ENCODE measurements at places on chromosomes 3 and 15.

DNA sequence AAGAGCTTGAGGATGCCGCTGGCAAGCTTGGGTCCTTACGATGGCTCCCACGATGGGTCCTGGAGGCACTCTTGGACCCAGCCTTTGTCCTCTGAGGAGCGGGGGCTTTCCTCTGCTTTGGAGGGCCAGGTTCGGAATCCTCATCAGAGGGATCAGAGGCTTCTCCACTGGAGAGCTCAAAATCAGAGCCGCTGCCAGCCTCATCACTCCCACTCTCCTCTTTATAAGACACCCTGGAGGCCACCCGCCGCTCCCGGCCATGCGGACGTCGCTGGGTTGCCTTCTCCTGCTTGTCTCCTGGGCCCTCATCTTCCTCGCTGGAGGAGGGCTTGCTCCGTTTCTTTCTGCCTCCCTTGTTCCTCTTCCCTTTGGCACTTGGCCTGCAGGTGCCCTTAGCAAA, 20.0 kb downstream of the XPC start:
- DNase-seq = no peak

- DNase-seq = no peak
Observed at GRCh38 chr3:142315083-142315482, 89.7 kb upstream of the GK5 start.

DNA sequence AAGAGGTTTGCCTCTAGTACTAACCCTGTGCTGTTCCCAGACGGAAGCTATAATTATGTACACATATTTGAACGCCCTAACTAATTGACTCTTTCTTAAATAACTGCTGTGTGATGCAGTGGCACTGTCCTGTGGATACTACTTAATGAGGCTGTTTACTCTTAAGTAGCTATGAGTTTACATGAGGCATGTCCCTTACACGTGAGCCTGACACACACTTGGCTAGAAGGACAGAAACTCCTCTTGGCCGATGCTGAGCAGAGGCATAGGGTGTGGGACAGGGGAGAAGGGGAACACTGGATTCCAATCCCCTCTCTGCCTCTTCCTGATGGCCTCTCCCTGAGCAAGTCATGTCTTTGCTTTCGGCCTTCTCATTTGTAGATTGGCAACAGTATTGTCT, 21.9 kb downstream of the EHD4 start:
- DNase-seq = no peak

DNA sequence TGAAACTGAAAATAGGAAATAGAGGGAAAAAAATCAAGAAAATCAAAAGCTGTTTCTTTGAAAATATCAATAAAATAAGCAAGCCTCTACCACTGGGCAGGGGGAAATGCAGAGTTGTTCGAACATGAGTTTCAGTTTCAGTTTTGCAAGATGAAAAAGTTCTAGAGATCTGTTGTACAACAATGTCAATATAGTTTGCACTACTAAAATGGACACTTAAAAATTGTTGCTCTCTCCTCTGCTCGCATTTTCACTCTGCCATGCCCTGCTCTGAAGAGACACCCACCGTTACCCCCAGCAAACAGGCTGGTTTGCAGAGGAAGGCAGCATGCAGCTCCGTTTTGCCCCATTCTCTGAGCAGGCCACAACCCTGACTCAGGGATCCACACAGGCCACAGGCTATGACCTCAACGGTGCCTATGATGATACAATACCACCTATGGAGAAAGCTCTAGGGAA, 64.5 kb downstream of the ZNF148 start:
- peak; percentile 60 for DNase-seq

- no peak for DNase-seq
Observed at GRCh38 chr3:79081335-79081734, 686.5 kb downstream of the ROBO1 start.

DNA sequence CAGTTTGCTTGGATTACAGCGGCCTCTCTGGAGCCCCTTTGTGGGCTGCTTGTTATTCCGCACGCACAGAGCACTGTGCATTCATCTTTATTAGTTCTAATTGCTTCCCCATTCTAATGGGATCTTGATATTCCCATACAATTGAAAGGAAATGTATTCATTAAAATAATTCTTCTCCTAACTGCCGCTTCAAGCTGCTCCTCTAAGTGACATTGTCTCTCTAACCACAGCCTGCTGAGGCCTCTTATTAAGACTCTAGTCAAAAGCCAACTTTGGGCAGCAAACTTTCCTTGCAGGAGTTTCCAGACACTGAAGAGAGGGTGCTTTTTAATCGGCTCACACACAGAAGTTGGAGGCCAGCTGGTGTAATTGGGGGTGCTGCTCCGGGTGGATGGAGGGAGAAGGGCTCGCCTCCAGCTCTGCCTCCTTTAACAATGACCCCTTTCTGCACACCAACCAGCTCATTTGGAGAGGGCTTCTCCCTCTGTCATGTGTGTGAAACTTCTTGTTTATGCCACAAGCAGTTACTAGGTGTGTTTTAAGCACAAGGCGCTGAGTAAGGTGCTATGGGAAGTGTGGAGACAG, 5.6 kb upstream of the MAGEF1 start:
- no peak for DNase-seq

- DNase-seq = no peak
Observed at GRCh38 chr3:186810336-186810996, 4.2 kb upstream of the RFC4 start.

GRCh38 chr15:39781967-39782302, 706 bp downstream of the FSIP1 start:
- DNase-seq = no peak

GRCh38 chr3:124113485-124113884, 121.6 kb upstream of the ROPN1 start:
- no peak for DNase-seq

DNA sequence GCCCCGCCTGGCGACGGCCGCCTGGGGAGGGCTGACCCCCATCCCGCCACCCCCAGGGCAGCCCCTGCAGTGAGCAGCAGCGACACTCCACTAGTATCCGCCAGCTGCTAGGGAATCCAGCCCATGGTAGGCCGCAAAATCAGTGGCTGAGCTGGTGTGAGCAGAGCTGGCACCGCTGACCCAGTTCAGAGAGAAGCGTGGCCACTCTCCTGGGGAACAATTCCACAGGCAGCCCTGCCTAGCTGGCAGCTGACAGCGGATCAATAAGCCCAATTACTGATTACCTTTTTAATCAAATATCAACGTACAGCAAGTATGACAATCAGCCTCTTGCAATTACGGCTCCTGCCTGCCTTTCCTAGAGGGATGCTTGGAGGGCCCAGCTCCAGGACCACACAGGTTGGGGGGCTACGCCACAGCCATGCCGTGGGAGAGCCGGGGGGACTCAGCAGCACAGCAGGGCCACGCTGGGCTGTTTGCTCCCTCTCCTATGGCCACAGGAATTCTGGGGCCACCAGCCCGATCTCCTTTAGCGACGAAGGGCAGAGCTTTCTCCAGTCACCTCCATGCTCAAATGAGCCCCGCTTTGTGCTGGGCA, 13.9 kb downstream of the DNAJB8 start:
- DNase-seq = no peak

Measured in NK-92 treated with Interleukin-12 subunit alpha and Interleukin-12 subunit beta, amount 100 ng/mL, for 24 hours (cell line).